ENCODE measurements at places on chromosomes 16 and 17. TPM values are rescaled to one million over a fixed set of nuclear protein-coding genes. Genes with fewer than 3 reads are reported as not detected.

CCL1 gene
- not detected for total RNA-seq

KIAA0513 gene
- total RNA-seq = 8.1 TPM

ELMO3 gene
- total RNA-seq = 2.4 TPM

C17orf113 gene
- 0.85 TPM for total RNA-seq

- no peak for DNase-seq
Measured at GRCh38 chr17:2403044-2403443, 2.2 kb upstream of the MNT start.

DNA sequence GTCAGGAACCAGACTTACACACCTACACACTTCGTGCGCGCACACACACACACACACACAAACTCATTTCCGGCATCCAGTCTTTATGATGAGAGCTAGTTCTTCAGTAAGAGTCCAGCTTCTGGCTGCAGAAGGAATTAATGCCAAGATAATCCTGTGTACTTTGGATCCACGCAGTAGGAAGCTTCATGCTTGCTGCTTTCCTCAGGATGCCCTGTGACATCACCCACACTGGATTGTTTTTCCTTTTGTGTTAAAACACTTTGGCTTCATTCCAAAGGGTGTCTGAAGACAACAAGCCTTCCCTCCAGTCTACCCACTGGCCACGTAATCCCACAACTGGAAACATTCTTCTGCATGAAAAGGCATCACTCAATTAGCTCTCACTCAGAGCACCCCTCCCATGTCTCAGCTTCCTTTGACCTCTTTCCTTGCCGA, 35.4 kb downstream of the KCNJ16 start:
- DNase-seq = no peak
